ENCODE measurements at places on chromosomes 12 and 14. TPM values are rescaled to one million over a fixed set of nuclear protein-coding genes. Genes with fewer than 3 reads are reported as not detected.

Gene SMCO2
- 0.36 TPM for total RNA-seq

DNA sequence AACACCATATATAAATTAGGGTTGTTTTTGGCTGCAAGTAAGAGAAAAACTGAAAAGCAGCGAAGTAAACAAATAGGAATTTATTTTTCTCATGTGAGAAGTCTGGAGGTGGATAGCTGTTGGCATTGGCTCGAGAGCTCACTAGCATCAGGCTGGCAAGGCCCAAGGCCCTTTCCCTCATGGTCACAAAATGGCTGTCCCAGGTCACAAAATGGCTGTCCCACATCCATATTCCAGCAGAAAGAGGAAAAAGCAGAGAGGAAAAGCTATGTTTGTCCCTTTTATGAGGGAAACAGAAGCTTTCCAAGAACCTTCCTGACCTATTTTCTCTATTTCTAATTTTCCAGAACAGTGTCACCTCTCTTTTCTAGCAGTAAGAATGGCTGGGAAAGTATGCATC lies 7.5 kb downstream of the CCDC60 start:
- no peak overlapping the region for H3K4me3 ChIP-seq
- H3K36me3 ChIP-seq = no peaks in the 10 kb centered on the region
- DNase-seq = no peak
- H3K4me1 ChIP-seq = no peaks in the 10 kb centered on the region
- peaks cover 1% of the 10 kb centered on the region for H3K27me3 ChIP-seq
- no peak overlapping the region for H3K27ac ChIP-seq

Gene BICDL1
- 22.2 TPM for total RNA-seq

DNA sequence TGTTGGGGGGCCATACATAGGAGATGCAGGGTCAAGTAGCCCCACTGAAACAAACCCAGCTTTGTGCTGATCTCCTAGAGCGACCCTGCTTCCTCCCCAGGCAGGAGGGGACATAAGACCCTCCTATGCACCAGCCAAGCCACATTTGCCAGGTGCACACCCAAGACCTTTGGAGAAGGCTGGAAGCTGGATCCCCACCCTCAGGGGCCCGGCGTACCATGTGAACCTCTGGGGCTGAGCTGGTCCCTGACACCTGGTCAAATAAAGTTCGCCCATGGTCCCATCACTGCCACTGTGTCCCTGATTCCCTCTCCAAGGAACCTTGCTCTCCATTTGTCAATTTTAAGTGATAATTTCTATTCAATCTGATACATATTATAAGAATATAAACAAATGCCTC lies 162.1 kb upstream of the VASH1 start:
- no peaks in the 10 kb centered on the region for H3K4me1 ChIP-seq
- DNase-seq = no peak
- no peak overlapping the region for H3K27ac ChIP-seq
- H3K36me3 ChIP-seq = no peaks in the 10 kb centered on the region
- H3K27me3 ChIP-seq = peaks cover 4% of the 10 kb centered on the region

Gene SLC4A8
- 18.8 TPM for total RNA-seq

- no peaks in the 10 kb centered on the region for H3K27me3 ChIP-seq
- H3K4me1 ChIP-seq = peaks cover 4% of the 10 kb centered on the region
- DNase-seq = no peak
- H3K4me3 ChIP-seq = no peak overlapping the region
Observed at GRCh38 chr12:25769082-25769945, 189.2 kb upstream of the RASSF8 start.

- no peak overlapping the region for H3K4me3 ChIP-seq
- peak overlapping the region; percentile 57 for H3K27ac ChIP-seq
- DNase-seq = no peak
- peaks cover 23% of the 10 kb centered on the region for H3K4me1 ChIP-seq
- peaks cover 11% of the 10 kb centered on the region for H3K36me3 ChIP-seq
Observed at GRCh38 chr12:6963791-6964413, 6.6 kb downstream of the PHB2 start.

Gene AKAP3
- total RNA-seq = 0.26 TPM

All from Panc1 (cell line).